ENCODE measurements at places on chromosomes 11 and 22. TPM values are rescaled to one million over a fixed set of nuclear protein-coding genes. Genes with fewer than 3 reads are reported as not detected.

DNA sequence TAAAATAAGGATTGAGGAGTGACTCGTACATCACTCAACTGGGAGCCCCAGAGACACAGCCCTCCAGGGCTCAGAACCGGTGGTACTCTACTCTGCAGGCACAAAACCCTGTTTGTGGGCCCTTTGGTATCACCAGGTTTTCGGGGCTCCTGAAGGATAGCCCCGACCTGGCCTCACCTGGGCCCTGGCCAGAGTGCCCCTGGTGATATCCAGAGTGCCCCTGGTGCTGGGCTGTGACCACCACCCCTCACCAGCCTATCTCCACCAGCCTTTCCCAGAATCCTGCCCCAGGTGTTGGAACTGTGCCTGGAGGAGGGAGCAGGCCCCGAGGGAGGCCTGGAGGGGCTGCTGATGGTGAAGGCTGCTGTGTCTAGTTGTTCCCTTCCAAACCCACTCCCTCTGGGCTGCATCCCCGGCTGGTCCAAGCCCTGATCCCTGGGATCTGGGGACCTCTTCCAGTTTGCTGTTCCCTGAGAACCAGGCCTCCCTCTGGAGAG, 2.2 kb upstream of the GGT5 start:
- DNase-seq = peak; percentile 44
- H3K4me3 ChIP-seq = no peak overlapping the region
- H3K27ac ChIP-seq = peak overlapping the region; percentile 81
- H3K4me1 ChIP-seq = peaks cover 46% of the 10 kb centered on the region

- no peaks in the 10 kb centered on the region for H3K36me3 ChIP-seq
- no peak overlapping the region for H3K4me3 ChIP-seq
- no peaks in the 10 kb centered on the region for H3K27me3 ChIP-seq
- no peaks in the 10 kb centered on the region for H3K4me1 ChIP-seq
- H3K27ac ChIP-seq = no peak overlapping the region
- no peak for DNase-seq
These were observed 291.1 kb downstream of the CNTN5 start for GRCh38 chr11:99311870-99312269.

DNA sequence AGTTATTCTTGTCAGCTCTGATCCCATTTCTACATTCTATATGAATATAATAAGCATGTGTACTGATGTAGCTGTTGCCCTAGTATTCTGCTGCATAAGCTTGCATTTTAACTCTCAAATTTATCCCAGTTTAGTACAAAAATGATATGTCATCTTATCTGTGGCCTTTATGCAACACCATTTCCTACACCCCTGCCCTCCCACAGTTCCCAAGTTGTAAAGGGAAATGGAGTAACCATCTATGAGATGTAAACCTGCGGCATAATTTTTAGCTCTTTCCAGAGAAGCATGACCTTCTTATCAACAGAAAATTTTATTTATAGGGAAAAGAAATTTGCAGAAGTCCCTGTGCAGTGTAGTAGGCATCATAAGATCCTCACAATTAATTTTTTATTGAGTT, 18.9 kb upstream of the CARD18 start:
- no peak for DNase-seq
- no peaks in the 10 kb centered on the region for H3K4me1 ChIP-seq
- no peaks in the 10 kb centered on the region for H3K36me3 ChIP-seq
- no peak overlapping the region for H3K4me3 ChIP-seq
- H3K27ac ChIP-seq = no peak overlapping the region

GRCh38 chr11:116870054-116870453, 32.6 kb upstream of the APOA1 start:
- H3K4me3 ChIP-seq = no peak overlapping the region
- no peak overlapping the region for H3K27ac ChIP-seq
- no peak for DNase-seq

- no peak overlapping the region for H3K27ac ChIP-seq
- H3K36me3 ChIP-seq = peaks cover 25% of the 10 kb centered on the region
- no peak for DNase-seq
These were observed 165.9 kb downstream of the NAV2 start for GRCh38 chr11:19878520-19878919.

Gene RAB3IL1
- total RNA-seq = 20.3 TPM

Gene DDT
- total RNA-seq = 83.4 TPM

Gene ELFN2
- total RNA-seq = 0.29 TPM

Gene LUZP2
- not detected for total RNA-seq

Gene PIH1D2
- 2.9 TPM for total RNA-seq
